ENCODE measurements at places on chromosomes 12 and 14.

DNA sequence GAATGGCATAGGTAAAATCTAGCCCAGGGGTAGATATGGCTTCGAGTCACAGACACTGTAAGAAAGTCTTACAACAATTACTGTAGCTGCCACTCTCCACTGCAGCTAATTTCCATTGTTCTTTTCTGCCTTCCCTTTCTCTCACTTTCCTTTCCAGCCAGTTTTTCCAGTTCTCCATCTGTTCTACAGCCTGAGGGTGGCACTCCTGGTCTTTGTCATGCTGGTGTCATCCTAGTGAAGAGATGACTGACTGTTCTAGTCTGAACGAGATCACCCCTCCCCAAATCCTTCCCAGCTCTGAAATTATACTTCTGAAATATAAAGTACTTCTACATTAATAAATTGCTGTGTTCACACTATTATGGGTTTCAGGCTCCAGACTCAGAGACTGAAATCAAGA is 74.2 kb upstream of the CSRP2 start:
- peak; percentile 59 for DNase-seq

- no peak for DNase-seq
Observed at GRCh38 chr12:129404556-129404955, 499.3 kb downstream of the TMEM132D start.

- peak; percentile 61 for DNase-seq
Observed at GRCh38 chr14:50335389-50335788, 23.3 kb downstream of the DMAC2L start.

- DNase-seq: peak; percentile 18
Observed at GRCh38 chr14:60204104-60204842, 39.1 kb upstream of the DHRS7 start.

- peak; percentile 73 for DNase-seq
Observed at GRCh38 chr12:108129017-108129812, at the start of gene WSCD2. TSS of gene WSCD2 (plus strand) at chr12:108129288. CDS start at chr12:108195833, 66,545 bp downstream.

DNA sequence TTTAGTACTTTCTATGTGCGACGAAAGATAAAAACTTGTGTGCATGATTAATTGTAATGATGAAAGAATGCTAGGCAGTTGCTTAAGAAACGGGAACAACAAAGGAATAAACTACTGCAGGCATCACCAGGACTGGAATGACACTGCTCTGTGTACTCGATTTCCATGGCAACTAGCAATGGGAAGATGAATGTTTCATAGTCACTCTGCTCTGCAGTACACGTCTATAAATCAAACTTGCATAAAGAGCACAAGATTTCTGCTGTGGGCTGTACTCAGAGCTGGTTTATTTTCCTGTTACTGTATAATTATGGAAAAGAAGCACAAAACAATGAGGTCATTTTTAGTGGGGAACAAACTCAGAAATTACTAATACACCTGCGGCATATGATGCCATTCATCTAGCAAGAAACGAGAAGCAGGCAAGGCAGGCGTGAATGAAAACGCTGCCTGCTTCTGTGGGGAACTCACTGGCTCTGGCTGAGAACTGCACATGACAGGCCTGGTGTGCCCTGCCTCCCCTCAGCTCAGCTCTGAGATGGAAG is 41.8 kb downstream of the EFCAB11 start:
- no peak for DNase-seq

- no peak for DNase-seq
Observed at GRCh38 chr12:116934908-116935705, 24.4 kb downstream of the FBXW8 start.

DNA sequence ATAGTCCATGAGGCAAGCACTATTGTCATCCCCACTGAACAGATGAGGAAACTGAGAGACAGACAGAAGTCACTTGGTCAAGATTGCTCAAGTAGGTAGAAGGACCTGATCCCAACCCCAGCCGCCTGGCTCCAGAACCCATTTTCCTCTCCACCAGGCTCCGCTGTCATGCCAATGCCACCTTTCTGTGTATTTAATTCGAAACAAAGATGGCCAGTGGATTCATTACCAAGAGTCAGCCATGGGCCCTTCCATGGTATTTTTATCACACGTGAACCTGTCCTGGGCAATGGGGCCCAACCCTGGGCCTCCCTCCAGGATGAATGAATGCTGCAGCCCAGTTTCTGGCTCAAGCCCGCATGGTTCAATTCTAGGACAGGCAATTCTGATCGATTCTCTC is 673.4 kb downstream of the BCL11B start:
- DNase-seq: no peak

- no peak for DNase-seq
Observed at GRCh38 chr14:48140804-48141203, 465.4 kb upstream of the MDGA2 start.

DNA sequence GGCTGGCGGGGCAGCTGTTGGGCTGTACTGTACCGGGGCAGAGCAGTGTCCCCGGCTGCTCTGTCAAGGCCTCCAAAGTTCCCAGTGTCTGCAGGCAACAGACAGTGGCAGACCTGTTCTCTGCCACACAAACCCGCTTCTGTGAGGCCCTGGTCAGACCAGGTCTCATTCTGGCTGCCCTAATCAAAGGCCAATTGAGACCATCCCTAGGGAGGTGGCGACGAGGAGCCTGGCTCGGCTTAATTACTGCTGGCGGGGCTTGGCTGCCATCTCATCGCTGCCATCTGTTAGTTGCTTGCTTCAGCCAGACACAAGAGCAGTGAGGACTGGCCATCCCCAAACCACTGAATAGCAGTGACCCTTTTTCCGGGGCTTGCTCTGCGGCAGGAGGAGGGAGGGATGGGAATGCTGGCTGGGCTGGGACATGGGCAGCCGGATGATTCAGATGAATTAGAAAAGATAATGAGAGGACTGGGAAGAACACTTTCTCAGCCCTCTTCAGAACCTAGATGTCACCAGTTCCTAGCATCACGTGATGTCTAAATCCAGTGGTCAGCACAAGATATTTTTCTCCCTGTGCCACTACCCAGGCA is 24.5 kb downstream of the ERG28 start:
- DNase-seq: peak; percentile 50

- DNase-seq: no peak
Observed at GRCh38 chr12:47896633-47897032, 8.2 kb downstream of the VDR start.

GRCh38 chr12:126282691-126283090 is 1217.5 kb downstream of the AACS start:
- no peak for DNase-seq

DNA sequence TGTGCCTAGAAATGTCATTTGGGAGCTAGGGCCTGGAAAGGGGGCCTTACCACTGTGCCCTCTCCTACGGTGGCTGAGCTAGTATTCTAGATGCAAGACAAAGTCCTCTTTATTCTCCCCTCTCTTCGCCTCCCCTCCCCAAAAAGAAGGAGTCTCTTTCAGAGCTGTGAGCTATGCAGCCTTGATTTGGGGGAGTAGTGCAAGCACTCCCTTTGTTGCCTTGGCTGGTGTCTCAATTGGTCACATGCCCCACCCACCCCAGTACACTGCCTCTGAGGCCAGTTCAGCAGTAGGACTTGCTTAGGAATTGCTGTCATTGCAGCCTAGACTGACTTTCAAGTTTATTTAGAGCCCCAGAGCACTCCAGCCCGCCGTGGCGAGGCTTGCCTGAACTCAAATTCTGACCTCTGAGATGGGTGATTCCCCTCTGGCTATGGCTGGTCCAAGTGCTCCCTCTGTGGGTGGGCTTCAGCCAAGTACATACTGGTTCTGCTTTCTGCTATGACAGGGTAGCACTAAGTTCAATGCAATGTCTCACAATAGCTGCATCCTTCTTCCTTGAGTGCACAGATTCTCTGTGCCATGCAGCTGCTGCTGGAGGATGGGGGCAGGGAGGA is 37.0 kb upstream of the FBXO33 start:
- DNase-seq: no peak

- no peak for DNase-seq
Observed at GRCh38 chr12:1530592-1531152, 63.7 kb downstream of the FBXL14 start.

- no peak for DNase-seq
Observed at GRCh38 chr14:96536807-96537206, 34.6 kb downstream of the PAPOLA start.

GRCh38 chr14:78764240-78764639 is 594.1 kb downstream of the NRXN3 start:
- DNase-seq: no peak

GRCh38 chr12:22310709-22311108 is 23.8 kb downstream of the ST8SIA1 start:
- no peak for DNase-seq

- no peak for DNase-seq
Observed at GRCh38 chr12:116150452-116150851, 127.0 kb downstream of the MED13L start.

GRCh38 chr14:55129428-55130195 is 560 bp downstream of the LGALS3 start:
- no peak for DNase-seq

GRCh38 chr12:109686523-109686922 is 27.1 kb upstream of the FAM222A start:
- no peak for DNase-seq

DNA sequence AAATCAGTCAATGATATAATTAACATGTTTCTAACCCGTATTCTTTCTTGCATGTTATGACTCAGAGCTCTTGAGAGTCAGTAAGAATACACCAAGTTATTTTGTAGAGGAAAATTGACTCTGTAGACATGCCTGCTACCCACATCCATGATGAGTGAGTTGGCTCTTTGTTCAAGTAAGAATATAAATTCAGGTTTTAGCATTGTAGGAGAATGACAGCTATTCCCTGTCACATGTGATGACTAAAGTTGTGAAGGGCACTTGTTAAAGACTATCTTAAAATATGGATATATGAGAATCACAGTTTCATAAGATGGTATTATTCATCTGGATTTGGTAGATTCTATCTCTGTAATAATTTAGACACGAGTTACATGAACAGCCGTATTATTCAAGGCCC is 209.1 kb downstream of the CCDC59 start:
- DNase-seq: no peak

DNA sequence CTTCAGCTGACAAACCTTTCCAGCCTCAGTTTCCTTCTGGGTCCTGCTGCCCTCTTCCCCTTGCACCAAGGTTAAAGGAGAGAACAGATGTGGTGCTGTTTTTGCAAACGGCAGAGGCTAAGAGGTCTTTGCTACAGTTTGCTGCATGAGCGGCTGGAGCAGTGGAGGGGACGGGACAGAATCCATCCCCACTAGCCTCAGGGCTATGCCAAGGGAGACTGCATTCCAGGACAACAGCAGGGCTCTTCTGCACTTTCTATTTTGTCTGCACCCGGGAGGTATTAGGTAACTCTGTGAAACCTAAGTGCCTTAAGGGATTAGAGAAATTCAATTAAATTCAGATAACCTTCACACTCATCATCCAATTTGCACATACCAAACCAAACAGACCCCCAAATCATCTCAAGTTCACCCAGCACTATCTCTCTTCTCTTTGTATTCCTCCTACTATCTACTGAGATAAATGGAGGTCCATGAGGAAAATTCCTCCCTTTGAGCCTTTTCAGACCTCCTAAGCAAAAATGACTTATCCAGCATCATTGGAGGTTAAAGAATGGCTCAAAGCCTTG is 103.8 kb upstream of the VRK1 start:
- DNase-seq: no peak

DNA sequence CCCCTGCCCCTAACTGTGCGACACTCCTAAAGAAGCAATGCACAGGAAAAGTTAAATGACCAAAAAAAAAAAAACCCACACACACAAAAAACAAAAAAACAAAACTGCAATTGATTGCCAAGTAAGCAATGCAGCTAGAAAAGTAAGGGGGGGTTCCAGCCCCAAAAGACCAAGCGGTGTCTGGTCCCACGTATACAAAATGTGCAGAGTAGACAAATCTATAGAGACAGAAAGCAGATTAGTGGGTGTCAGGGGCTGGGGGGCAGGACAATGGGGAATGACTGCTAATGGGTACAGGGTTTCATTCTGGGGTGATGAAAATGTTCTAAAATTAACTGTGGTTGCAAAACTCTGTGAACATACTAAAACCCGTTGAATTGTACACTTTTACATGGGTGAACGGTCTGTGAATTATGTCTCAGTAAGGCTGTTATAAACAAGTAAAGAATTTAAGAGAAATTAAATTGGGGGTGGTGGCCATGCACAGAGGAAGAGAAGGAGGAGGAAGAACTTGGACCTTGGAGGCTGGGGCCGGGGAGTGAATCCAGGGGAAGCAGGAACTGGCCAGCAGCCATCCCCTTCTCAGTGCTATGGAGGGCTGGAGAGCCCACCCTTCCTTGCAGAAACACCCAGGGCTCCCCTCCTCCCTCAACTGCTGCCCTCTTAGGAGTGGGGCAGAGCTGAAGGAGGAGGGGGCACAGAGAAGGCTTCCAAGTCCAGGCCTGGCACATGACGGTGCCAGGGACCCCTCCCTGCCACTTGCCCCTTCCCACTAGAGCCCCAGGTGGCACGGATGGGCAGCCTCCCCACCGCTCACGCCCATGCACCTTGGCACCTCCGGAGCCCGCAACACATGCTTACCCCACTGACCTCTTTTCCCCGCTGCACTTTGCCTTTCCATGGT is 45.4 kb downstream of the KDM2B start:
- no peak for DNase-seq

GRCh38 chr12:19456176-19456575 is 16.9 kb downstream of the AEBP2 start:
- no peak for DNase-seq

GRCh38 chr12:8040791-8041190 is 8.3 kb downstream of the FOXJ2 start:
- DNase-seq: no peak

DNA sequence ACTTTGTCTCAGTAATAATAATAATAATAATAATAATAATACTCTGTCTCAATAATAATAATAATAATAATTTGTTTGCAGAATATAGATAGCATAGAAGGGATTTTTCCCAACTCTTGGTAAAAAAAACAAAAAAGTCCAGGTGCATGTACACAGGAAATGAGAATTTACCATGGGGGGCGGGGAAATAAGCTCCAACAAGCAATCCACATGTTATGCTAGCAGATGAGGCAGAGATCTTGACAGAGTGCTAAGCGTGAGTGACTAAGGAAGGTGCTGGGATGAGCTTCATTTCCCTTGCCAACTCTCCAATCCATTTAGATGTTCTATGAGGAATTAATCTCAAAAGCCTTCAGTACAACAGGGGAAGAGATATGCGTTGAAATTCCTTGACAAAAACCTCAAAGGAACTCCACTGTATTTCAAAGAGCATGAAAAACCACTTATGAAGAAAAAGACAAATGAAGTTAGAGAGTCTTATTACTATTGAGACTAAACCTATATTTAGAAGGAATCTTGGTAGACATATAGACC is 44.9 kb upstream of the GTF2A1 start:
- DNase-seq: no peak

DNA sequence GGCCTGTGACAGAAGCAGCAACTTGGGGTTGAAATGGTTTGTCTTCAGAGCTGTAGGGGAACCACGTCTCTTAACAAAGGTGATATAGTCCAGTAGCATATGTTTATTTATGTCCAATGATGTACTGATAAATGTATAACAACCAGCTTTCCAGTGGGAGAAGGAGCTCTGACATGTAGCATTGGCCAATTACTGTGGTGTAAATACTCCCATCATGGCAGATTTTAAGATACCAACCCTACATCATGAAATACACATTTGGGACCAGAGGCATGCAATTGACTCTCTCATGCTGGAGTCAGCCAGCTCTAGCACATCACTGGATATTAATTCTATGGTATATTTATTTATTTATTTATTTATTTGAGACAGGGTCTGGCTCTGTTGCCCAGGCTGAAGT is 50.6 kb upstream of the CHST11 start:
- DNase-seq: no peak

GRCh38 chr12:3113671-3114325 is 36.6 kb downstream of the TSPAN9 start:
- DNase-seq: no peak

- DNase-seq: no peak
Observed at GRCh38 chr12:81159856-81160255, 82.0 kb downstream of the ACSS3 start.

GRCh38 chr12:24661657-24662096 is 287.2 kb downstream of the BCAT1 start:
- no peak for DNase-seq
